Aorta (tissue), 5 donors: ENCODE measurements at places on chromosomes 16 and 17.

GRCh38 chr17:75899353-75899752, 2.6 kb upstream of the TRIM65 start:
- H3K27me3 ChIP-seq, result no peaks in the 10 kb centered on the region
- H3K27ac ChIP-seq, result no peak overlapping the region
- no peak overlapping the region for H3K4me3 ChIP-seq

GRCh38 chr16:17026600-17027242, 444.0 kb downstream of the XYLT1 start:
- DNase-seq, result no peak
- H3K36me3 ChIP-seq, result no peaks in the 10 kb centered on the region
- H3K4me1 ChIP-seq, result no peaks in the 10 kb centered on the region
- H3K27ac ChIP-seq, result no peak overlapping the region

DNA sequence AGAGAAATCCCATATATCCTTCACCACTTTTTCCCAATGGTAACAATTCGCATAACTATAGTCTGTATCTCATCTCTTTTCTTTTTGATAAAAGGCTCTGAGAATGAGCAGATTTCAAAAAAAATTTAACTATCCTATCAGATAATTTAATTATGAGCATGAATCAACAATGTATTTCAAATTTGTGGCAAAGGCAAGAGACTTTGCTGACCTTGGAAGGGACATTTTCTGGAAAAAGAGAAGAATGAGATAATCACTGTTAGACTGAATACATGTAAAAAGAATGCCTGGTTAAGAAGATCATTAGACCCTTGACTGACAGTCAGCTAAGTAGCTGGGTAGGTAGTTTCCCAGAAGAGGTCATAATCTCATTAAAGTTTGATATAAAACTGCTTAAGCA, 428.4 kb upstream of the XYLT1 start:
- no peak overlapping the region for H3K27ac ChIP-seq
- no peaks in the 10 kb centered on the region for H3K27me3 ChIP-seq
- H3K4me3 ChIP-seq, result no peak overlapping the region
- no peak for DNase-seq
- no peaks in the 10 kb centered on the region for H3K36me3 ChIP-seq

DNA sequence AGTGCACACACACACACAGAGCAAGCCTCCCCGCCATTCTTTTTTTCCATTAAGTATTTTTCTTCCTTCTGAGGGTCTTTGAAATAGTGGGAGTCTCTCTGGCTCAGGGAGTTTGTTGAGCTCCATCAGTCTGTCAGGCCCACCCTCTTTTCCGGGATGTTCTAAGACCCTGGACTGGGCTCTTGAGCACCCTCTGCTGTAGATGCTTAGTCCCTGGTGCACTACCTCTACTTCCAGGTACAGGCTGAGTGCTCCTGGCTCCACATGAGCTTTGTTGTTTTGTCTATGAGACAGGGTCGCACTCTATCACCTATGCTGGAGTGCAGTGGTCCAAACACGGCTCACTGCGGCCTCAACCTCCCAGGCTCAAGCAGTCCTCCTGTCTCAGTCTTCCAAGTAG, 20.7 kb downstream of the LIMD2 start:
- no peak overlapping the region for H3K4me3 ChIP-seq
- no peaks in the 10 kb centered on the region for H3K4me1 ChIP-seq
- no peaks in the 10 kb centered on the region for H3K27me3 ChIP-seq
- H3K36me3 ChIP-seq, result no peaks in the 10 kb centered on the region

DNA sequence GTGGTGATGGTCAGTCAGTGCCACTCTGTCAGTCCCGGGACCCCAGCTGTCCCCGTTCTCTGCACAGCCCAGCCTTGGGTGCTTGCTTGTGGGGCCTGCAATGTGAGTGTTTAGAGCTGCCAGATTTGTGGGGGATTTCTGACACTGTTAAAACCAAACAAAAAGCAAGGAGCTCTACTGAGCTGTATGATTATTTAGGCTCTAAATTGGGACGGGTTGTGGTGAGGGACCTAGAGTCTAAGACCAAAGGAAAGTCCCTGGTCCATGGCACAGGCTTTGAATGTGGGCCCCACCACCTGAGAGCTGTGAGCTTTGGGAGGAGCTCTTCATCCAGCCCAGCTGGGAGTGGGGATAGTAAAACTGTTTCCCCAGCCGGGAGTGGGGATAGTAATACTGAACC, 63.3 kb downstream of the KSR1 start:
- no peak overlapping the region for H3K27ac ChIP-seq
- no peak for DNase-seq
- H3K27me3 ChIP-seq, result no peaks in the 10 kb centered on the region

GRCh38 chr16:55436587-55436986, 42.4 kb upstream of the MMP2 start:
- H3K4me1 ChIP-seq, result no peaks in the 10 kb centered on the region
- H3K27me3 ChIP-seq, result no peaks in the 10 kb centered on the region
- no peak overlapping the region for H3K4me3 ChIP-seq
- no peak for DNase-seq
- H3K36me3 ChIP-seq, result no peaks in the 10 kb centered on the region
